ENCODE measurements at places on chromosomes 3 and 15. TPM values are rescaled to one million over a fixed set of nuclear protein-coding genes. Genes with fewer than 3 reads are reported as not detected.

DNA sequence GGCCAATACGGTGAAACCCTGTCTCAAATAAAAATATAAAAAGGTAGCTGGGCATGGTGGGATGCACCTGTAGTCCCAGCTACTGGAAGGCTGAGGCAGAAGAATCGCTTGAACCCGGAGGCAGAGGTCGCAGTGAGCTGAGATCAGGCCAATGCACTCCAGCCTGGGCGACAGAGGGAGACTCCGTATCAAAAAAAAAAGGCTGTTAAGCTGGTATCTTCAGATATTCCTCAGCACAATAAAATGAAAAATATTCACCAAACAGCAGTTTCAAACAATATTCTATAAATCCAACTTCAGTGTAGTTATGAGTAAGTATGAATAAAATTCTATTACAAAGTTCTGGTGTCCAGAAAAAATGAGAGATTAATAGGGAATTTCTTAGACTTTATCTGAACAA, 14.2 kb downstream of the DENND4A start:
- no peak for DNase-seq
- H3K4me3 ChIP-seq, result no peak overlapping the region
- H3K36me3 ChIP-seq, result no peaks in the 10 kb centered on the region

DNA sequence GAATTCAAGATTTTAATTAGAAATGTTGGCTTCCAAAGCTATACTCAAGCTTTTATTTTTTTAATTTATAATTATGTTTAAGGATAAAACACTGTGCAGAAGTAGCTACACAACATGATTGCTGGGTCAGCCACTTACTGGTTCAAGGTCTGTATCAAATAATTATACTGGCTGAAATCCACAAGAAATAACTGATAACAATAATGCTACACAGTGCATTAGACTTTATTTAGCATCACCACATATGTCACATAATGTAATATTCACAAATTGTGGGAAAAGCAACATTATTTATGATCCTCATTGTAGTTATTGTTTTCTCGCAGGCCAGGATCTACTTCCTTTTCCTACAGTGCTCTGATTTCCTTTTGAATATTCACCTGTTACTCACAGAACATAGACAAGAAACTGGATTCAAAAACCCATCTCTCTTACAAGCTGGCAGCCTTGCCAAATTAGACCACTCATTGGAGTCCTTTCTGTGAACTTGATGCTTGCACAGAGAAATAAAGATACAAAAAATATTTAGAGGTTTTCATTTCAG, 161.7 kb downstream of the MECOM start:
- no peak for DNase-seq
- no peak overlapping the region for H3K27ac ChIP-seq
- H3K36me3 ChIP-seq, result no peaks in the 10 kb centered on the region
- H3K4me1 ChIP-seq, result no peaks in the 10 kb centered on the region
- H3K27me3 ChIP-seq, result no peaks in the 10 kb centered on the region
- no peak overlapping the region for H3K4me3 ChIP-seq

- no peak overlapping the region for H3K27ac ChIP-seq
- no peaks in the 10 kb centered on the region for H3K36me3 ChIP-seq
- H3K27me3 ChIP-seq, result no peaks in the 10 kb centered on the region
- no peak overlapping the region for H3K4me3 ChIP-seq
- no peak for DNase-seq
Measured at GRCh38 chr15:53590380-53590779, 169.1 kb downstream of the WDR72 start.

Gene ROBO2
- 2.9 TPM for total RNA-seq

GRCh38 chr15:91255670-91256192, 155.7 kb downstream of the SV2B start:
- H3K4me3 ChIP-seq, result no peak overlapping the region
- H3K36me3 ChIP-seq, result no peaks in the 10 kb centered on the region
- H3K27ac ChIP-seq, result no peak overlapping the region
- DNase-seq, result no peak
- no peaks in the 10 kb centered on the region for H3K4me1 ChIP-seq

Gene ACOX2
- total RNA-seq, result 26.0 TPM

Gene ARNT2
- 7.2 TPM for total RNA-seq

All from sigmoid colon (tissue), 7 donors.